Stimulated activated effector memory CD8-positive, alpha-beta T cell treated with anti-CD3 and anti-CD28 coated beads, Interleukin-12 subunit alpha, Interleukin-12 subunit beta, amount 100 ng/mL, for 72 hours (primary cell): ENCODE measurements at places on chromosomes 7 and 10.
A peak's percentile ranks its signal among the peaks of the same experiment; 100 is the strongest.

GRCh38 chr7:79668292-79668691 is 214.8 kb upstream of the MAGI2 start:
- DNase-seq = no peak

- no peak for DNase-seq
Measured at GRCh38 chr10:14092799-14093198, 237.9 kb downstream of the FRMD4A start.

- DNase-seq = no peak
Measured at GRCh38 chr7:35355911-35356310, 102.0 kb upstream of the TBX20 start.

DNA sequence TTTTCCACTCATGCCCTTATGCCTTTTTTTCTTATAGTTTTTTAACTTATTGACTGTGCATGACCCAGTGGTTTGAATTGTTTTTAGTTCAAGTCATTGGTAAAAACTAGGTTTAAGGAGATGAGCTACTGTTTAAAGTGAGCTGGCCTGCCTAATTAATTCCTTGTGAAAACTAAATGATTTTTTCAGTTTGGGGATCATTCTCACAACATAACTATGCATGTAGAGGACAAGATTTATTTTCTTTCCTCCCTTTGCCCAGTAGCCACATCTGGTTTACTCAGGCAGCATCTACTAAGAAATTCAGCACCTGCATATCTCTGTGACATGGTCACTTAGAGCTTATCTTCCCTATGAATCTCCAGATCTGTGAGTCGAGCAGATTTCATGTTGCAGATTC is 1.7 kb downstream of the ADO start:
- DNase-seq = no peak

DNA sequence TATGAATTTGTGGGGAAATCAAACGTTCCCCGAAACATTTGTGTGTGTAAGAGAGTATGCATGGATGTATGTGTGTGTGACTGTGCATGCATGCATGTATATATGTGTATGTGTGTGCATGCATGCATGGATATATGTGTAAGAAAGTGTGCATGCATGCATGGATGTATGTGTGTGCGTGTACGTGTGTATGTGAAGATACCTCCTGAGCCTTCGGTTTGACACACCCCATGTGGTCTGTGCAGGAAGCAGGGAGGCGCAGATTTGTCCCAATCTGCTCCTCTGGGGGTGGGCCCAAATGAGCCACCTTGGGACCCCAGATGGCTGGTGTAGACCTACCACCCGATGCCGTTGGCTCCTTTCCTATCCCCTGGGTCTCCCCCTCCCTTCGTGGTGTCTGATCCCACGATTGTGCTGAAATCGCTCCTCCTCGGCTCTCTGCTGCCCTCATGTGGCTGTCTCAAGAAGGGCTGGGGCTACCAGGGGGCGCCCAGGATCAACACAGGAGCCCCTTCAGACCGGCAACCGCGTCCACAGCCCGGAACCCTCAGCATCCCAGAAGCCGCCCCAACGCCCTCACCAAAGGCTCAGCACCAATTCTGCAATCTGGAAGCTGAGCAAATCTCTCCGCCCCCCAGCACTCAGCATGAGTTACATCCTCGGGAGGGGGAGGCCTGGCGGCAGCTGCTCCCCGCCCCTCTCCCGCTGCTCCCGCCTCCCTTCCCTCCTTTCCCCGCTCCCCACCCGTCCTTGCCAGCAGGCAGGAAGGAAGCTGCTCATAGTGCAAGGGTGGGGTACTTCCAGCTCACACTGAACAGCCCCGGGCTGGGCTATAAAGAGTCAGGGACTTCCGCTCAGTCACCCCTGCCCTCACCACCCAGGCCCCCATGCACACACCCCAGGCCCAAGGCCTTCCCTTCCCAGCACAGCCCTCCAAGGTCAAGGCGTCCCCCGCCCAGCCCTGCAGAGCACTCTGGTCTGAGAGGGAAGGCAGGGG is 2.3 kb upstream of the NOS3 start:
- DNase-seq = peak; percentile 88

DNA sequence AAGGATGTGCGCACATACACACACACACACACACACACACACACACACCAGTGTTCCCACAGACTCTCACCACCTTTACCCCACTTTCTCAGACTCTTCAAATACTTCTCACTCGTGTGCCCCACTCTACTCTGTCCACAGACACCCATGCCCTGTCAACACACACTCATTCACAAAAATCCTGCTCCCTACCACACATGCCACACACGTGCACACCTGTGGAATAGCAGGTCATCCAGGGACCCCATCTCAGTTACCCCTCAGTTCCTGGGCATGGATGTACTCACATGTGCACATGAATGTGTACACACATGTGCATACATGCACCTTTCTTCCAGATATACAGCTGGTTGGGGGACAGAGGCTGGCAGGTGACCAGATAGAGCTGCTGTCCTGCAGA is 142.9 kb downstream of the EMX2 start:
- DNase-seq = no peak

GRCh38 chr10:61390851-61391250 is 62.3 kb downstream of the TMEM26 start:
- no peak for DNase-seq

- DNase-seq = no peak
Measured at GRCh38 chr7:18792871-18793595, 297.5 kb downstream of the HDAC9 start.

DNA sequence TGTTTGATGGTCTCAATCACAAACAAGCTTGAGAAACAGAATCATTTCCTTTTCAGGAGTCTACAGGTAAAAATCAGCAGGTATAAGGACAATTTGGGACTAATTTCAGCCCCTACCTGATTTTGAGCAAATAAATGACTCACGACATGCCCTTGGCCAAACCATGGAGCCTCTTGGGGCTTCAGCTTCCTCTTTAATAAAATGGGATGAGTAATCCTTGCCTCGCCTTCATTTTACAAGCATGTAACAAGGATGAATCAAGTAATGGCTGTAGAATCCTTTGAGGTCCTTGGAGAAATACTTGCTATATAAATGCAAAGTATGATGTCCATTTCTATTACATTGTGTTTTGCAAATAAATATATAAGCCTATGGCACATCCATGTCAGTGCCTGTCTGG is 212.8 kb upstream of the PODXL start:
- DNase-seq = no peak

GRCh38 chr10:128367807-128368206 is 241.6 kb upstream of the MKI67 start:
- DNase-seq = no peak

DNA sequence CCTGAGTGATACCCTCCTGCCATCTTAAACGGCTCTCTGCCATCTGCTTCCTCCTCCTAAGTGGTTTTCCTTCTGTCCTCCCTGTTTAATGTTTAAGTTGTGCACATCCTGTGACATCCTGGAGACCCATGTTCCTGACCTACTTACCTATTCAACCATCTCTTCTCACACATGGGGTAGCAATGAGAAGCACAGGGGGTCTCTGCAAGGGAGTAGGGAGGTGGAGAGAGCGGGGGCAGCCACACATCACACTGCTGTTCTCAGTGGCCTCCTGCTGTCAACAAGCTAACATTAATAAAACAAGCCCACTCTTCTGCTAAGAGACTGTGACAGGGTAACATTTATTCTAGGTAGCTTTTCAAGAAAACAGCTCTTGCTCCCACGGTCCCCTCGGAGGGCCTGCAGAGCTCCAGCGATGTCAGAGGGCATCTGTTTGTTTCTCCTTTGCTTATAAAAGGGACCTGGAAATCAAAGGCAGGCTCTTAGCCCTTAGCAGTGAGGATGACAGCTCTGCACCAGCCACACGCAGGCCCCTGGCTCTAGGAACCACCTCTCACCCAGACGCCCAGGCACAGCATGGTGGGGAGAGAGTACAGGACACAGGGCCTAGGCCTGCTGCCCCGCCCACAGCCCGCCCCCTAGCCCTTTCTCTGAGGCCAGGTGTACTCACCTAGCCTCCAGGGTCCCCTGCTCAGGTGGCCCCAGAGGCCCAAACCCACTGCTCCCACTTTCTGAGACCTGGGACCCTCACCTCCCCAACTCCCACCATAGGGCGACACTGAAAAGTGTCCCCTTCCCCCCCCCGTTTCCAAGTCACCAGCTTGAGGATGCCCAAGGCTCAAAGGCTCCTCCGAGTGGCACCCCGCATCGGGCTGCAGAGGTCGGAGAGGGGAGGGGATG is 943 bp upstream of the SLC18A2 start:
- DNase-seq = no peak

DNA sequence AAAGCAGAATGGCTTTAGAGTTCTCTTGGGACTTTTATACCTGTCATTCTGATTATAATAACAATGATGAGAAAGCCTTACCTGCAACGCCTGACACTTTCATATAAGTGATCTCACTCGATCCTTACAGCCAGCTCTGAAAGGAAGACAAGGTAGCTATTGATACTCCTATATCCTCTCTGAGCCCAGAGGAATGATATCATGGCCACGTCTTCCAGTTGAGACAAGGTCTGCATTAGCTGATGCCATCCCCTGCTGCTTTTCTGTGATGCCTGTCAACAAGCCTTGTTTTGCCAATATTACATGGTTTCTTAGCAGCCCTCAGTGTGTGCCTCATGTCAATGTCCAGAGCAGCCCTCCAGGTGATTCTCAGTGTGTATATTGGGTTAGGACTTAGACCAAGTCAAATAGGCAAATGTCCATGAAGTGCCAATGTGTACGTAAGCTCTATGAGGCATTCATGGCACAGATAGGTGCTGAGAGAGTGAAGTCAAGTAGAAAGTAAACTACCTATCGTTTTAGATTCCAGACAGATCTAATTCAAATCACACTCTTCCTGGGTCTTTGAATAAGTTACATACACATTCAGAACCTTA is 405.9 kb downstream of the ADRA2A start:
- DNase-seq = no peak

GRCh38 chr7:30938435-30939316 is 25.1 kb upstream of the GHRHR start:
- DNase-seq = peak; percentile 82

- DNase-seq = no peak
Measured at GRCh38 chr10:10642751-10643150, 374.9 kb upstream of the CELF2 start.

- no peak for DNase-seq
Measured at GRCh38 chr7:82247814-82248433, 195.7 kb downstream of the CACNA2D1 start.

DNA sequence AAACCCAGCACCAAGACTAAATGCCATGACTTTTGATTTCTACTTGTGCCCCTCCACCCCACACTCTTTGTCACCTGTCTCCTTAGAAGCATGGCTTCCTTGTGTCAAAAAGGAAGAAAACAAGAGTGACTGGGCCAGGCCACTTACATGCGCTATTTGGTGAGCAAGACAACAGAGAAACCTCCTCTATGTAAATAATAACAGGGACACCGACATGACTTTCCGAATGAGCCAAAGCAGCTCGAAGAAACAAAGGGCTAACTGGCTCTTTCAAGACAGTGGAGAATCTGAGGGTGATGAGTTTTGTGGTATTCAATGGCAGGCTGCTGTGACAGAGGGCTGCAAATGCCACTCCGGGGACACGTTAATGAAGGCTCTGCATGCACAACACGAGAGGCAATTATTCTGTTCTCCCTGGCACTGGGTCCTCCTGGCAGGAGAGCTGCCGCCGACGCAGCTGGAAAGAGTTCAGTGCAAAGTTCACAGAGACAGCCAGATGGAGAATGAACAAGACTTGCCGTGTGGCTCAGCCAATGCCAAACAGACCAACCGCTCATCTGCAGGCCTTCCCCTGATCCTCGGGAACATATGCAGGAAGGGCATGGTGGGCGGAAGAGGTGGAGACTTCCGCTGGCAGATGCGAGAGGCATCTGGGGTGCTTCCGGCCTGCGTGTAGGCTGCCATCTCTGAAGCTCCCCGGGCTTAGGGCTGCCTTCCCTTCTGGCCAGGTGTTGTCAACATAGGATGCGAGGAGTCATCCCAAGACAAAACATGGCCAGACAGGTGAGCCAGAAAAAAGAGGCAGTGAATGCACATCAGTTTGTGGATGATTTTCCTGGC is 59.1 kb upstream of the SMNDC1 start:
- DNase-seq = no peak

DNA sequence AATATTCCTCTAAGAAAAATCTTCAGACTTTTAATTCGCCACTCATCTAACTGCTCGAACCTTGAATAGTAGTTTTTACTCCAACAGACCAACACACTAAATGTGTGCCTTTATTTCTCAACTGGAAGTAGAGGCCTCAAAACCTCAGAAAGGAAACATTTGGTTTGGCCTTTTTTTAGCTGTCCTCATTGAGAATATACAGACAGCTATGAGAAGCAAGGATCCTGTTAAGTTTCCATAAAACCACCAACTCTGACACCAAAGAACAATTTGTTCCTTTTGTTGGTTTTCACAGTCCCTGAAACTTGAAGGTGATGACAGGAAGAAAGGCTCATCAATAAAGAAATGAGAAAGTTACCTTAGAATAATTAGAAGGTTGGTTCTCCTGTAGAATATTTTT is 199.2 kb upstream of the MEOX2 start:
- no peak for DNase-seq

DNA sequence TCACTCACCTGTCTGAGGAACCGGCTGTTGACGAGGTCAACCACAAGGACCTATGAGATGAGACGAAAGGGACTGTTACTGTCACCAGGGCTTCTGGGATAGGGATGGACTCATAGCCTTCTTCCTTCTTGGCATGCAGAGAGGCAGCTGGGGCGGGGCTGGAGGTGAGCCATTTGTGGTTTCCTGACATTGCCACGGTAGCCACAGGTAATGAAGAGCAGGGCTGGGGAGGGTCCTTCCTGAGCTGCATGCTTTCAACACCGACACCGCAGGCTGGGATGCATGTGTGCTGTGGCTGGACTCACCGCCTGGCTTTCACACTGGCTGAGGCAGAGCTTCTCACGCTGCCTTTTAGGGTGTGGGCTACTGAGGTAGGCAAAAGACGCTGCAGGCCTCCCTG is 46.4 kb upstream of the MKRN1 start:
- DNase-seq = no peak

- DNase-seq = no peak
Measured at GRCh38 chr10:69826094-69826493, 24.4 kb downstream of the COL13A1 start.

GRCh38 chr7:36387435-36388231 is 2.0 kb upstream of the ANLN start:
- no peak for DNase-seq

DNA sequence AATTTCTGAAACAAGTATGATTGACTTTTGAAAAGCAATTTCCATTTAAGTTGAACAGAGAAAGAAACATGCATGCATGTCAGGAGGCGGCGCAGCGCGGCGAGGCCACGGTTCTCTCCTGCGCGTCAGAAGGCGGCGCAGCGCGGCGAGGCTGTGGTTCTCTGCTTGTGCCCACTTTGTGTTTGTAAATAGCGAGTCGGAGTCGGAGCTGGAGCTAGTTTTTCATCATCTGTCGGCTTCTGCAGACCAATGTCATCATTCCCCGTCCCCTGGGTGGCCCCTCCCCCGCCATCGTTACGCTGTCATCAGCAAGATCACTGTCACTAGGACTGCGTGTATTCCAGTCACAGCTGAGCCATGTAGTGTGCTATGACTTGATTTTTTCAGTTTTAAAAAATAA is 49.2 kb downstream of the INPP5A start:
- DNase-seq = no peak
